ENCODE measurements at places on chromosomes 5 and 9.

DNA sequence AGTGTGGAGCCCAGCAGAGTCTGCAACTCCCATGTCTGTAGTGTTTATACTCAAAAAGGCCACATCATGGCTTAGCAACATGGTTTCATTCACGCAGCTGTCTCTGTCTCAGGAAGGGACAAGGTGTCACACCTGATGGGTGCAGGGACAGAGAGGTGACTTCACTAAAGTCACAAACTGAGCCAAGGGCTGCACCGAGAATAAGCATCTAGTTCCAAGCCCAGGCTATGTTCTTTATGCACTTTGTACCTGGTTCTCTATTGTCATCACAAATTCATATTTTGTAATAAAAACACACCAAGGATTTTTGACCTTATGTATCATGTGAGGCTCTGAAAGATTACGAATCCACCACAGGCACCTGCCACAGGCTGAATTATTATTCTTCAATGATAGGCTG, 64.9 kb upstream of the STK32A start:
- DNase-seq, result no peak

DNA sequence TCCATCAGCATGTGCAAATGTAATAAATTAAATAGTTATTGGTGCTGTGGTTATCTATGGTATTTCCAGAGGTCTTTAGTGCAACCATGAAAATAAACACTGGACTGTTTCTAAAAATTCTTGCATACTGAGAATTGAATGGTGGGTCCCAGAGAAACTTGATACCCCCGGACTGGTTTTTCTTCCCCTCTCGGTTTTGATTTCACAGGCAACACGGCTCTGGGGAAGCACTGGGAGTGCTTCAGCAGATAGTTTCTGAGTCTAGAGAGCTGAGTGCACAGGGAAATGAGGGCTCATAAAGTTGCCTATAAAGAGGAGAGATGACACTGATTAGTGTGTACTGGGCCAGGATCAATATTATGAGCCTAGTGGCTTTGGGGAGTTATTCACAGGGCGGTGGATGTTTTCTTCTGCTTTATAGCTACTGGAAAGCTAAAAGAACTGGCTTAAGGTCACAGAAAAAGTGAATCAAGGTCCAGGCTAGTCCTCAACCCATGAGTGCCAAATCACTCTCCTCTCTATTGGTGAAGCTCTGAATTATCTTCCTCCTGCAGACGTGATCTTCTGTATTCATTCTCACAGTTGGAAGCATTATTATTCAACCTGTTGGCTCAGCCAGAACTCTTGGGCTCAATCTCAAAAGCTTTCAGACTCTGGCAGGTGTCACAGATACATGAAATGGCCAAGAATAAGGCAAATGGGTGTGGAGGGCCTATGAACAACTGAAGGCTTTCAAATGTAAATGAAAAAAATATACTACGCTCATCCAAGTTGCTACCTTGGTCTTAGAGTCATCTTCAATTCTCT, 170.2 kb upstream of the HMHB1 start:
- DNase-seq, result no peak

GRCh38 chr5:62142351-62142750, 163.7 kb upstream of the KIF2A start:
- no peak for DNase-seq

DNA sequence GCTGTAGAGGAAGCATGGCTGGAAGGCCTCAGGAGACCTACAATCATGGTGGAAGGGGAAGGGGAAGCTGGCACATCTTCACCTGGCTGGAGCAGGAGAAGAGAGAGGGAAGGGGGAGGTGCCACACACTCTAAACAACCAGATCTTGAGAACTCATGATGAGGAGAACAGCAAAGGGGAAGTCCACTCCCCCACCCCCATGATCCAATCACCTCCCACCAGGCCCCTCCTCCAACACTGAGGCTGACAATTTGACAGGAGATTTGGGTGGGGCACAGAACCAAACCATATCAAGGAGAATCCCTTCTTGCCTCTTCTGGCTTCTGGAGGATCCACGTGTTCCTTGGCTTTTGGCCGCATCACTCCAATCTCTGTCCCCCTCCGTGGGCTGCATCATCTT, 13.1 kb upstream of the CMBL start:
- DNase-seq, result no peak

- no peak for DNase-seq
Observed at GRCh38 chr5:172946146-172946545, 13.1 kb upstream of the RPL26L1 start.

GRCh38 chr9:92664394-92665152, 5.4 kb downstream of the IPPK start:
- DNase-seq, result no peak

- no peak for DNase-seq
Observed at GRCh38 chr9:71609448-71609830, 158.9 kb downstream of the CEMIP2 start.

- no peak for DNase-seq
Observed at GRCh38 chr9:116718111-116718510, 31.0 kb downstream of the TRIM32 start.

DNA sequence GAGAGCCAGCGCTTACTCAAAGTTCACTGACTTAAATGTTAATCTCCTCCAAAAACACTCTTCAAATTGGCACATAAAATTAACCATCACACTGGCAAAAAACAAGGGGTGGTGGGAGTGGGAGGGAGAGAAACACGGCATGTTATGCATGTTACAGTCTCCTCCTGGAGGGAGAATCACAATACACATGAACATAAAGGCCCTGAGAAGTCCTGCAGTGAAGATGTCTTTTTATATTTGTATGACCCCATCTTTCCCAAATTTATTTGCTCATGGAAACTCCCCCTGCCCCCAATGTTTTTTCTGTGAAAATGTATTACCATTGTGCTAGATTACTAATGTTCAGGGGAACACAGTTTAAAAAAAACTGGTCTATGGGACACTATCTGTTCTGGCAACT, 37.8 kb upstream of the ANKH start:
- DNase-seq, result no peak

DNA sequence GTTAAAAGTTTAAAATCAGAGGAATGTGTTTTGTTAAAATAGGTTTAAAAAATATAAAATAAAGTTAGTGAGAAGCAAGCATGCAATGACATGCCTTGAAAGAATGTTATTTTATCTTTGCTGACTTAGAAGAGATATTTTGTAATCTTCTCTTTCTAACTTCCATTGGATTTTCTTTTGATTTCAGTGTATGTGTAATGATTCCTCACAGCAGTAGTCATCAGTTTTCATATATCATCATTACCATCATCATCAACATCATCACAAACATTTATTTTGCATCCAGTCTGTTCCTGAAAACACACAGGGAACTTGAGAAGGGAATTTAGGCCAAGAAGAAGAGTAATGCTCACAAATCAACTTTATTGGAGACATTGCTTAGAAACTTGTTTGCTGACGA, 699.6 kb downstream of the TAF11L14 start:
- no peak for DNase-seq

DNA sequence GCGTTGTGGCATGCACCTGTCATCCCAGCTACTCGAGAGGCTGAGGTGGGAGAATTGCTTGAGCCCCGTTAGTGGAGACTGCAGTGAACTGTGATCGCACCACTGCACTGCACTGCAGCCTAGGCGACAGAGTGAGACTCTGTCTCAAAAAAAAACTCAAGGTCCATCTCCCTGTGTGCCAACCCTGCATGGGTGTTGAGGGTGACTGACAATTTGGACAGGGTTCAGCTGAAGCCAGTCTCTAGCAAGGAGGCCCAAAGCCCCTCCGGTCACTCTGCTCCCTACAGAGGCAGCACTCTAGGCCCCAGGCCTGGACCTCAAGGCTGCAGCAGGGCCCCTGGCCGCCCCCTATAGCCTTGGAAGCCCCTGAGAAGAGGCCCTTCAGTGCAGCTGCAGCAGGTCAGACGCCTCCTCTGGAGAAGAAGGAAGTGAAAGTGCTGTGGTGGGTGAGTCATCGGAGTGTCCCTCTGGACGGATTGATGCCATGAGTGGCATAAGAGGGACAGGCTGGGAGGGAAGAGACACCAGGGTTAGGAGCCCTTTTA, 39.2 kb upstream of the NEK6 start:
- no peak for DNase-seq

DNA sequence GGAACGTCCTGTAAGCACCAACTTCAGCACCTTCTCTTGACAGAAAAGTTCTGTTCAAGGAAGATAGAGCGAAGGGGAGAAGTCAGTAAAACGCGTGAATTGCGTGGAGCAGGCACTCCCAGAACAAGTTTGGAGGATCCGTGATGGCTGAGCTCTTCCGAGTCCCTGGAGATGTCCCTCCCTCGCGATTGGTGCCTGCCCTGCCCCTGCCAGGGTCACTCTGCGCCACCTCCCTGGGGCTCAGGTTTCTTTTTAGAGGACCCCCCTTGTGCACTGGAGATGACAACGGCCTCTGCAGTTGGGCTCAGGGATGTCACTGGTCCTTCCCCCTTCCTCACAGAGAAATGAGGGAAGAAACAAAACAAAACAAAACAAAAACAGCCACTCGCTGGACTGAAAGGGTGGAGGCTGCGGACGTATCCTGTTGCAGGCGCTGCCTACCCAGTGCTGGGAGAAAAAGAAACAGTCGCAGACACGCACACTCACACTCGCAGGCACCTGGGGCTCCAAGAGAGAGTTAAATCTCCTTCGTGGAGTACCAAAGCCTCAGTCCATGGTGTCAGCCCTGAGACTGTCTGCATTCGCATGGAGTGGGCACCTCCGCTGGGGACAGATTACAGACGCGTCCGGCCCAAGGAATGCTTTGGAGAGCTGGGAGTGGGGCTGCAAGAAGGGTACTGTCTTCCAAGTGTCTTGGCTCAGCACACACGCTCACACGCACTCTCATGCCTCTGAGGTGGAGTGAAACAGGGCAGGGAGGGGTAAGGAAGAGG, 512.7 kb downstream of the SLCO4C1 start:
- no peak for DNase-seq

DNA sequence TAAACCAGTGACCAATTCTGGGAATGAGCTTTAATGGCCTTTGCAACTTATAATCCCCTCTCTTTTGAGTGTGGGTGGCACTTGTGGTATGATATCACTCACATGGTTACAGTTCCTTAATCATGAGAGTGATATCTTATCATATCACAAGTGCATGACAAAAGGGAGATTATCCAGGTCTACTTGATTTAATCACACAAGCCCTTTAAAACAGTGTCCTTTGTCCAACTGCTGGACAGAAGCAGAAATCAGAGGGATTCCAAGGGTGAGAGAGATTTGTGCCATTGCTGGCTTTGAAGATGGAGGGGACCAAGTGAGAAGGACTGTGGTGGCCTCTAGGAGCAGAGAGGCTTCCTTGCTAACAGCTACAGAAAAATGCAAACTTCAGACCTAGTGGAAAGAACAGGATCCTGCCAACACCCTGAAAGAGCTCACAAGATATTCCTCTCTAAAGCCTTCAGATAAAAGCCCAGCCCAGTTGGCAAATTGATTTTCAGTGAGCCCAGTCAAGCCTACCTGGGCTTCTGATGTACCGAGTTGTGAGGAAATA, 279.0 kb upstream of the TLE4 start:
- DNase-seq, result no peak

DNA sequence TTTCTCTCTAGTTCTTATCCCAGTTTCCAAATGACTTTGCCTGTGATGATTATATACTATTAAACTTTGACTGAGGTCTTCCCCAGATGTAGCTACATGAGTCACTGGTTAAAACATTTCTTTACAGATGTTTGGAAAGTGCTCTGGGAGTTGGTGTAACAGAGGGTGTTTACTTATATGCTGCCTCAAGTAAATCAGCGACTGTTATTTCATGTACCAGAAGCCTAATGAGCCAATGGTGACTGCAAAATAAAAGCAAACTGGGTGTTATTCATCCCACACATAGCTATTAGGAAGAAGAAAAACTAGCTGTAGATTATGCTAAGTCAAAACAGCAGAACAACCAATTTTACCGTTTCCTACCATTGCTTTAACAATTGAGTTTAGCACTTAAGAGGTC, 929.7 kb upstream of the SEMA6A start:
- DNase-seq, result no peak

DNA sequence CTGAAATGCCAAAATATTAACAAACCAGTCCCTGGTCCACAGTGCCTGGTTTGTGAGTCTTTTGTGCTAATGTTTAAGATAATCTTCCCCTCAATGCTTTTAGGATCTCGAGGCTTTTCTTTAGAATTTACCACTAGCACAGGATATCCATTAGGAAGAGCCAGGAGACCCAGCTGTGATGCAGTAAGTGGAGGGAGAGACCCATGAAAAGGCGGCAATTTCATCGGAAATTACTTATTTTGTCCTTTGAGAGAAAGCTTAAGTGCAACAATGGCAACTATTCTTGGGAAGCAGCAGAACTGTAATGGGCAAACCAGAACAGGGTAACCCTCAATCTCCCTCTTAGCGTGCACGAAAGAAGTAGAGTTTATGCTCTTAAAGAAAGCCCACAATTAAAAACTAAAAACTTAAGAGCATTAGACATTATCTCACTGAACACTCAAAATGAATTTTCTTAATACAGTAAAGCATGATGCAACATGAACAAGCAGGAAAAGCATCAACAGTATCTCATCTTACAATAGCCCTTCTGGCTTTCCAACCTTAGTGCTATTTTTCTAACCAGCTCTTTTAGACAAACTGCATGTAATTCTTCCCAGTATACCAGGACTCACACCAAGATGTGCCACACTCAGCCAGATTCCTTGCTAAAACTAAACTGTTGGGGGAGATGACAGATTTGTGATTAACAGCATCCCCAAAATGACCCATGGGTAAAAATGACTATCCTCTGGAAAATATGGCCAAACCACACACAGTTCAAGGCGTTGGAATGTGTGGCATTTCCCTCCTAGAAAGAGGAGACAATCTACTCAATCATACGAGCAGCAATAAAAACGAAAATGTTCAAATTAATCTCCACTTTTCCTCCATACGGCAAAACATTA, 36.4 kb downstream of the PWWP2A start:
- no peak for DNase-seq

- DNase-seq, result no peak
Observed at GRCh38 chr5:157366741-157367674, 93.0 kb upstream of the NIPAL4 start.

GRCh38 chr9:13481274-13481673, 201.8 kb upstream of the MPDZ start:
- no peak for DNase-seq

DNA sequence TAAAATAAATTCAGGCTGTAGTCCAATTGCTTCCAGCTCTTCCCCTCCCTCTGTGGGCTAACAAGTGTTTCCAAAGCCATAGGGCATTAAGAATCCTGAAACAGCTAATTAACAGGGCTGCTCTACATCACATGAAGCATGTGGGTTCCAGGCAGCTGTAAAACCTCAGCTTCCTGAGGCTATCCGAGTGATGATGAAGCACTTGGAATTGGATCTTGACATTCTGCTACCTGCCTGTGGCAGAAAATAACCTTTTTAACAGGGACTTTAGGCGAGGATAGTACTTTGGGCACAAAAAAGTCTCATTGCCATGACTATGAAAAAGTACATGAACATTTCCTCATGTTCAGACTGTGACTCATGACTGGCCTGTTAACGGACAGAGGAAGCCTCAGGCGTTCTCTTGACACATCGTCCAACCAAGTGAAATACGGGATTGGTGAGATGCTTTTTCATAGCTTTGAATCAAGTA, 107.2 kb downstream of the PDE4D start:
- DNase-seq, result no peak

- DNase-seq, result no peak
Observed at GRCh38 chr5:9468060-9468388, 77.9 kb downstream of the SEMA5A start.

GRCh38 chr5:493119-493701, 31.0 kb downstream of the SLC9A3 start:
- no peak for DNase-seq

GRCh38 chr5:159658266-159658925, 257.9 kb upstream of the ADRA1B start:
- DNase-seq, result no peak

GRCh38 chr5:167720676-167721260, 570.7 kb upstream of the WWC1 start:
- no peak for DNase-seq
